Osteocyte (in vitro differentiated cells): ENCODE measurements at places on chromosomes 11 and 22. TPM values are rescaled to one million over a fixed set of nuclear protein-coding genes. Genes with fewer than 3 reads are reported as not detected.

GGTLC2 gene
- not detected in 2 replicates for total RNA-seq

TRPC6 gene
- 40.7 and 43.8 TPM in 2 replicates for total RNA-seq

CRY2 gene
- total RNA-seq, result 18.2 and 18.6 TPM in 2 replicates

INS gene
- total RNA-seq, result not detected in 2 replicates

HBG2 gene
- not detected in 2 replicates for total RNA-seq

CCDC116 gene
- 0.59 and 0.78 TPM in 2 replicates for total RNA-seq

ALDH3B2 gene
- total RNA-seq, result not detected in 2 replicates

FAM180B gene
- total RNA-seq, result 0.32 and 0.52 TPM in 2 replicates

FZD4 gene
- 14.2 and 14.5 TPM in 2 replicates for total RNA-seq

MUC6 gene
- total RNA-seq, result not detected in 2 replicates

OTOG gene
- total RNA-seq, result not detected in 2 replicates

TRMT2A gene
- total RNA-seq, result 60.8 and 62.9 TPM in 2 replicates

OR9Q2 gene
- not detected in 2 replicates for total RNA-seq

ZBTB16 gene
- 19.1 and 20.3 TPM in 2 replicates for total RNA-seq

LMO1 gene
- not detected in 2 replicates for total RNA-seq

TRIM49 gene
- not detected in 2 replicates for total RNA-seq

FGF3 gene
- total RNA-seq, result 2.3 and 2.5 TPM in 2 replicates

TCF20 gene
- total RNA-seq, result 40.5 and 41.1 TPM in 2 replicates

ISX gene
- total RNA-seq, result not detected in 2 replicates

CRYBB3 gene
- not detected in 2 replicates for total RNA-seq

SAMM50 gene
- 42.6 TPM in 2 replicates for total RNA-seq

OVCH2 gene
- not detected in 2 replicates for total RNA-seq

NAV2 gene
- total RNA-seq, result 30.4 and 31.4 TPM in 2 replicates

HEPHL1 gene
- not detected in 2 replicates for total RNA-seq

TSSK2 gene
- total RNA-seq, result not detected in 2 replicates

SCUBE1 gene
- 0.68 and 0.91 TPM in 2 replicates for total RNA-seq

PAMR1 gene
- 3.8 and 4.4 TPM in 2 replicates for total RNA-seq

SVIP gene
- 8.4 and 12.1 TPM in 2 replicates for total RNA-seq

FAM181B gene
- 0.26 and 0.35 TPM in 2 replicates for total RNA-seq

SLC2A11 gene
- total RNA-seq, result 19.0 and 22.6 TPM in 2 replicates

RFPL1 gene
- not detected in 2 replicates for total RNA-seq

CARD16 gene
- 1.5 and 1.9 TPM in 2 replicates for total RNA-seq

KRTAP5-9 gene
- not detected in 2 replicates for total RNA-seq

OR2AG1 gene
- not detected in 2 replicates for total RNA-seq

SYT9 gene
- total RNA-seq, result 0.40 and 0.63 TPM in 2 replicates

PRG3 gene
- not detected in 2 replicates for total RNA-seq

ANGPTL5 gene
- 2.4 and 2.9 TPM in 2 replicates for total RNA-seq

CAPRIN1 gene
- total RNA-seq, result 245 and 252 TPM in 2 replicates

UPB1 gene
- total RNA-seq, result not detected in 2 replicates

JHY gene
- 7.3 and 8.6 TPM in 2 replicates for total RNA-seq

C22orf23 gene
- total RNA-seq, result not detected in 2 replicates

IRF7 gene
- total RNA-seq, result 14.4 and 15.4 TPM in 2 replicates

MMP1 gene
- not detected in 2 replicates for total RNA-seq

GNAZ gene
- total RNA-seq, result 2.9 and 3.7 TPM in 2 replicates
